ENCODE measurements at places on chromosomes 12 and 14. TPM values are rescaled to one million over a fixed set of nuclear protein-coding genes. Genes with fewer than 3 reads are reported as not detected.

Gene LAG3
- total RNA-seq, result 1.2 TPM

- no peak for DNase-seq
Measured at GRCh38 chr12:97960741-97961608, 498.4 kb downstream of the RMST start.

GRCh38 chr12:54412786-54413185, 6.3 kb downstream of the ITGA5 start:
- no peak for DNase-seq

- no peak for DNase-seq
Measured at GRCh38 chr12:128033473-128033872, 233.5 kb upstream of the TMEM132C start.

DNA sequence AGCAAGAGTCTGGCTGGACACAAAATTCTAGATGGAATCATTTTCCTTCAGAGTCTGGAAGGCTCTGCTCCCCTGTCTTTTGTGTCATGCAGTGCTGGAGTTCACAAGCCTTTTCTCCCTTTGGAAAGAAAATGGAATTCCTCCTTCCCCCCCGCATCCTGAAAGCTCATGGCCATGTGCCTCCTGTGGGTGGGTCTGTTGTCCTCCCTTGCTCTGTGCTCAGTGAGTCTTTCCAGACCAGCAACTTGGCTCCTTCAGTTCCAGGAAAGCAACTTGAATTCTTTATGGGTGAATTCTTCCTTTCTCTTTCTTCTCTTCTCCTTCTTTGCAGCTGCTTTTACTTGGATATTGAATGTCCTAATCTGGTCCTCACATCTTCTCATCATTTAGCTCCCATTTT, 70.2 kb downstream of the TUNAR start:
- DNase-seq, result no peak

GRCh38 chr12:27650011-27650410, 46.2 kb upstream of the REP15 start:
- DNase-seq, result no peak

DNA sequence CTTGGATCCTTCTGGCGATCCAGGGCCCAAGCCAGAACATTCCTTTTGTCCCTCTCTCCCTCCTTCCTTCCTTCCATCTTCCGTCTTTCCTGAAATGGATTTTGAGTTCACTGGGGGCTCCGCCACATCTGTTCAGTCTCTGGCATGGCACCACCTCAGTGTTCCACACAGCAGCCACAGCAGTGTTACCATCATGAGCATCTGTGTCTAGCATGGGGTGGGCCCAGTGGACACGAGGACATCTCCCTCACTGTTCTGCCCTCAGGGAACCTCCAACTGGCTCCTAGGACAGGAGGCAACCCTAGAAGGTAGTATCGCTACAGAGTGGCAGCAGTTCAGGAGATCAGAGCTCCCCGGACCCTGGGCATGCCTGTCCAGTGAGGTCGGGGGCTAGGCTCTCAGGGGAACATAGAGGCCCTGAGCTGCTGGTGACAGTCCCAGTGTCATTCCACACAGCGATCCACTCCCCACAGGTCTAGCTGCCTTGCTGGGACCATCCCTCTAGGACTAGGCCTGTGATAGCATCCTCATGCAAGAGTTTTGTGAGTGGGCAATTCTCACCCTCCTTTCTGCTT, 59.0 kb downstream of the GALNT16 start:
- DNase-seq, result no peak

DNA sequence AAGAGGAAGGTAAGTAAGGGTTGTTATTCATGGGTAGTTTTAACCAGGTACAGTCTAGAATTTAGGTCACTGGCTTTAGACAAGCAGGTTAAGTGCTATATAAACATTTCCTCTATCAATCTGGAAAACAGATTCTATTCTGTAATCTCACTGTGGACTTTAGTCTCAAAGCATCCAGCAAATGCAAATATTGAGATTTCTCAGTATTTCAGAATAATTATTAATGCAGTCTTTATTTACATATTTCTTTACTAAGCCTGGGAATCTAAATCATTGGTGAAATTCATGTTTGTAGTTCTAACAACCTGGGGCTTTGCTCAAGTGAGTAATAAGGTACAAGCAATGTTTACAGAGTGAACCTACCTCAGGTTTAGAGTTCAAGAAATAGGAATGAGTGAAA, 61.9 kb downstream of the SLC41A2 start:
- no peak for DNase-seq

DNA sequence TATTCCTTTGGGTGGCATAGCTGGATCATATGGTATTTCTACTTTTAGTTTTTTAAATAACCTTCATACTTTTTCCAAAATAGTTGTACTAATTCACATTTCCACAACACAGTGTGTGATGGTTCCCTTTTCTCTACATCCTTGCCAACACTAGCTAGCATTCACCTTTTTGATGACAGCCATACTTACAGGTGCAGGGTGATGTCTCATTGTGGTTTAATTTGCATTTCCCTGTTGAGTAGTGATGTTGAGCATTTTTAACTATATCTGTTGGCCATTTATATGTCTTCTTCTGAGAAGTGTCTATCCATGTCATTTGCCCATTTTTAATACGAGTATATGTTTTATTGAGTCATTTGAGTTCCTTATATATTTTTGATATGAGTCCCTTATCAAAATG, 96.1 kb downstream of the TSHR start:
- no peak for DNase-seq

Gene CLEC4A
- 4.6 TPM for total RNA-seq

DNA sequence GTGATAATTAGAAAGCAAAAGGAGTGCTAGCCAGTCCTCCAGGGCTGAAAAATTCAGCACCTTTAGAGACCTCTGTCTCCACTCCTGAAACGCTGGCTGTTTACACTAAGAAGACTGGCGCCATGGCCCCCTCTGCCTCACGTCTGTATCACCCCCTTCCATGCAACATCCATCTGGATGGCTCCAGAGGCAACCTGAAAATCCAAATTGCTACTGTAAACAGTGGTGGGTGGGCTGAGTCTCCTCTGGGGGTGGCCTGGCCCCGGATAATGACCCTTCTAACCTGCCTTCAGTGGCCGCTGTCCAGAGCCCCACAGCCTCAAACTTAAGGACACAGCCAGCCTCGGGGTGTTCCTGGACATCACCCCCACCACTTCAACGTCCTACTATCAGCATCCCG, 1.4 kb downstream of the PRKD1 start:
- DNase-seq, result no peak

Gene IFNG
- not detected for total RNA-seq

DNA sequence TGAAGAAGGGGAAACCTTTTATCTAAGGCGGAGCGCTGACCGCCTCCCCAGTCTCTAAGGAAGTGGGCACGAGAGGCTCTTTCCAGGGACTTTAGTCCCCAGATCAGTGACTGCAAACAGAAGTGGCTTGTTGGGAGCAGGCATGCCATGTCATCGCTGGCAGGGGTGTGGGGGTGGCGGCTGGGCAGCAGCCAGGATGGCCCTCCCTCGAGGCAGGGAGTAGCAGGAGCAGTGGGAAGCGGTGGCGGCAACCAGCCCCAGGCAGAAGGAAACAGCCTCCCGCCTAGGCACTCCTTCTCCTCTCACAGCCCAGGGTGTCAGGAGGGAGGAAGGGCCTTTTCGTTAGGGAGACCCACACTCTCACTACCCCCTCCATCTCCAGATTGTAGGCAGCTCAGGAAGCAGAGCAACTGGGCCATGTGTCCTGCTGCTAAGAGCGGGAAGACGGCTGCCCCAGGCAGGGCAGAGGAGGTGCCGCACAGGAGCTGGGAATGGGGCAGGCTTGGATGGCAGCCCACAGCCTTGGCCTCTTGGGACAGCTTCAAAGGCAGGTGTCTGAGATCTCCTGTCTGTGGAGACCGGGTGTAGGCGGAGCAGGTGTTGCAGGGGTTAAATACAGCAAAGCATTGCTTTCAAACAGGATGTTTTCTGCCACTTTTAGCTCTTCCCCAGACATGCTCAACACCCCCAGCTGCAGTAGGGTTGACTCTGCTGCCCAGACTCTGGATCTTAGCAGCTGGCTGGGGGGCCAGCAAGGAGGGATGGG, 21.8 kb downstream of the VDR start:
- no peak for DNase-seq

Gene EIF2S3B
- not detected for total RNA-seq

GRCh38 chr14:103122585-103122946, 695 bp upstream of the TNFAIP2 start:
- DNase-seq, result no peak

DNA sequence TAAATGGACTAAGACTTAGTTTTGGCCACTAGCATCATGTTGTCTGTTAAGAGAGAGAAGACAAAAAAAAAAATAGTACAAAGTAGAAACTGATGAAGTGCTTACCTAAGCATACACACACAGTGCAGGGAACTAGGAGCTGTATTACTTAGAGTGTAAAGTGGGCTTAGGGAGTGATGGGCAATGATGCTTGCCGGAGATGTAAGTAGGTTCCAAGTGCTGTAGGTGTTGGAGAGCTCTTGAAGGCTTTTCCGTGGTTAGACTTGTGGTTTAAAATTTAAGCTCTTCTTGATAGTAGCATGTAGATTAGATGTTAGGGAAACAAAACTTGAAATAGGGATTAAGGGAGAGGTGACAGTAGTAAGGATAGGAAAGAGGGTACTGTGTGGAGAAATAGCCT, 34.7 kb downstream of the MIA2 start:
- no peak for DNase-seq

GRCh38 chr12:132078190-132078589, 65.9 kb downstream of the DDX51 start:
- DNase-seq, result no peak

Gene AJUBA
- total RNA-seq, result 29.9 TPM

GRCh38 chr14:83044001-83044400, 1510.3 kb upstream of the SEL1L start:
- DNase-seq, result no peak

DNA sequence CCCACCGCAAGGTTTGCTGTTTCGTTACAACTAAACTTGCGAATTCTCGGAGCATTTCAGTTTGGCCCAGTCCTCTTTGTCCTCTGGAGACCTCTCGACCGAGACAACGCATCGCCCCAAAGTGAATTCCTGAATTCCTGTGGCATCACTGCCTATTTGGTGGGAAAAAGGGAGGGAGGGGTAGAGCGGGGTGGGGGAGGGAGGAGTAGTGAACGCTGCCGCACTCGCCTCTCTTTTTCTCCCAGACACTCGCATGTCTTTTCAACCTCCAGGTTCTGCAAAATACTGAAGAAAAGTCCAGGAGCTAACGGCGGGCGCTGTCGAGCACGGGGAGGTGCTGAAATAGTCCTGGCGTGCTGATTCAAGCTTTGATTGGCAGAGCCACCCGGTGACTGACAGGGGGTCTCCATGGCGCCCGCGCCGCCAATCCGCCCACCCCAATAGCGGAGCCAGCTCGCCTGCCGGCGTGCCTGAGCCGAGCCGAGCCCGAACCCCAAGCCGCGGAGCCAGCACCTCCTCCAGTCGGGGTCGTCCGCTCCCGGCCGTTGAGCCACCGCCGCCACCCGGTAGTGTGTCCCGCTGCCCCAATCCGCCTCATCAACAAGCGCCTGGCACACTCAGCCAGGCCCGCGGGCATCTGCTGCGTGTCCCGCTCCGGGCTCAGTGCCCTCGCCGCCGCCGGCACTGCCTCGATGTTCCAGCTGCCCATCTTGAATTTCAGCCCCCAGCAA, at the start of gene SIX6:
Gene SIX6 (plus strand): TSS at position 440 of the 731 bp plus-strand sequence. CDS start 253 bp downstream, at position 693.
- no peak for DNase-seq

Gene USP5
- total RNA-seq, result 57.8 TPM

DNA sequence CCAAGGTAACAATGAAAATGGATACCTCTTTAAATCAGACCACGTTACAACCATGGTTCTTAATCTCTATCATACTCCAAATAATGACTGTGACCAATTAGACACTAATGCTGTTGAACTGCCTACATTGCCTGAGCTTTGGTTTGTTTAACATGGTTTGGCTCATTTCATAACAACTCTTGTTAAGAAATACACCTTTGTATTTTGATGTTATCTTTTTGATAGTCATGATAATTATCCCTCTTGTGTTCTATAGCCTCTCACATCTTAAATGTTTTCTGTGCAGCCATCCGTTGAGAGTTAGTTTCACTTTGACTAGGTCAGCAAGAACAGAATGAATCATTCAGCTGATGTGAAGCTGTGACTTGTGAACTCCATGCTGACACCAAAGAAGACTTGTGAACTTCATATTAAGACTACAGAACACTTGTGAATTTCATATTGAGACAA, 75.5 kb upstream of the RERGL start:
- DNase-seq, result no peak

GRCh38 chr14:34018125-34018524, 67.3 kb upstream of the EGLN3 start:
- no peak for DNase-seq

GRCh38 chr12:98127336-98127679, 388.1 kb upstream of the TMPO start:
- DNase-seq, result no peak

DNA sequence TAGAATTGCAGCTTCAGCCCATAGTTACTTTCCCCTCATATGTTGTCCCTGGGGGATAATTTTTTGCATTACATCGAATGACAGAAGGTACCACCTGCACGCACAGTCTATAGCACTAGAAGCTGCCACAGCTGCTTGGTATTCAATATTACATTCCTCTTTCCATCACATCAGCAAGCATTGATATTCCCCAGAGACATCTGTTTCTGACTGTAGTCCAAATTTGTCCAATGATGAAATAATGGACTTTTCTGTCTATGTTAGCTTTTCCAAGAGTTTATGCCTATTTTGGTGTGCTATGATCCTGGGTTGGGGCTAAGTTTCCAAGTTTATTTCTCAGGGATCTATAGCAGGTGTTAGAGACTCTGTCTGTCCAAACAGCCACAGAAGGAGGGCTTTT, 335.4 kb downstream of the LRIG3 start:
- no peak for DNase-seq

GRCh38 chr12:31001581-31002360, 71.9 kb upstream of the DDX11 start:
- no peak for DNase-seq

DNA sequence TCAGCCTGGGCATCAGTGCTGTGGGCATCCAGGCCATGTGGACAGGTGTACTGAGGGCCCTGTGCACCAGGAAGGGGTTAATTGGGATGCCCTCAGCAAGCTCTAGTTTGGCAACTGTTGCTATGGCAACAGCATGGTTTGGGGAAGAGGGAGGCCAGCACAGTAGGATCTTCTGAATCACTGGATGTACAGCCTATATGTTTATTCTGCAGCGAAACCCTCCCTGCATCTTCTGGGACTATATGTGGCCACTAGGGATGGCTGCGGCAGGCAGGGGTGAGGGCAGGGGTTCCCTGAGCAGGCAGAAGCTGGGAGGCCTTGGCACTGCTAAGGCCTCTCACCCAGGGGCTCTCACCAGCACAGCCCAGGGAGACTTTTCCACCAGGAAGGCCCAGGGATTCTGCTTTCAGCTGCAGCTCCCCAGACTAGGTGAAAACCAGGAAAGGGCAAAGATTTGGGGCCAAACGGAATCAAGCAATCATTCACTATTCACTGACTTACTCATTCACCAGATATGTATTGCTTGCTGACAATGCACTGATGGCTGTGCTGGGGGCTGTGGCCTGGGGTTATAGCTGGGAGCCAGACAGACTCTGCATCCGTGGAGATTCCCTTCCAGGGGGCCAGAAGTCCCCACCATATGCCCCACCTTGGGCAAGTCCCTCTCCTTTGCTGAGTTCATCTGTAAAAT, 42.8 kb downstream of the IRF2BPL start:
- DNase-seq, result no peak

Gene PDE3A
- total RNA-seq, result 14.1 TPM

Gene KRT83
- not detected for total RNA-seq

GRCh38 chr12:40734276-40734675, 42.0 kb downstream of the CNTN1 start:
- DNase-seq, result no peak

Measured in tibial nerve (tissue), 4 donors.